ENCODE measurements at places on chromosomes 2 and 18. TPM values are rescaled to one million over a fixed set of nuclear protein-coding genes. Genes with fewer than 3 reads are reported as not detected.
A peak's percentile ranks its signal among the peaks of the same experiment; 100 is the strongest.

DNA sequence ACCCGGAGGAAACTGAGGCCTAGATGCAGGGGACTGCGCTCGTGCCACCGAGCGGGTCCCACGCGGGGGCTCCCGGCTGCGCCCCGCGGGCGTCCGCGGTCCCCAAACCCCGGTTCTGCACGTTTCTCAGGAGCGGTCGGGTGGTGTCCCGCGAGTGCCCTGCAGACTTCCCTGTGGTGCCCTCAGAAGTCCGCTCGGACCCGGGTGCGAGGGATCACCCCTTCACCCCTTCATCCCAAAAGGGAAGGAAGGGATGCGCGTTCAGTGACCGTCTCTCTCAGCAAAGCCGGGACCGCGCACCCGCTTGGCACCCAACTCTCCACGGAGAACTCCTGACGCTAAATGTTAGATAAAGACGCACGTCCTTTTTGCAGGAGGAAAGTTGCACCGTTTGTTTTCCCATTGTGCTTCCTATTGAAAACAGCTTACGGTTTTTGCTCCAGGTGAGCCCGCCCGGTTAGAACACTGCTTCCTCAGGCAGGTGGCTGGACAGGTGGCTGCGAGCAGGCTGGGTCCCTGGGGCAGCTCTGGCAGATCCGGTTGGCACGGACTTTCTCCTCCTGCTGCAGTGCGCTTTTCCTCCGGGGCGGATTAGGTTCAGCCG lies 779 bp downstream of the DGKD start:
- DNase-seq = peak; percentile 59

CDCA7 gene
- total RNA-seq = 55.4 TPM

DNA sequence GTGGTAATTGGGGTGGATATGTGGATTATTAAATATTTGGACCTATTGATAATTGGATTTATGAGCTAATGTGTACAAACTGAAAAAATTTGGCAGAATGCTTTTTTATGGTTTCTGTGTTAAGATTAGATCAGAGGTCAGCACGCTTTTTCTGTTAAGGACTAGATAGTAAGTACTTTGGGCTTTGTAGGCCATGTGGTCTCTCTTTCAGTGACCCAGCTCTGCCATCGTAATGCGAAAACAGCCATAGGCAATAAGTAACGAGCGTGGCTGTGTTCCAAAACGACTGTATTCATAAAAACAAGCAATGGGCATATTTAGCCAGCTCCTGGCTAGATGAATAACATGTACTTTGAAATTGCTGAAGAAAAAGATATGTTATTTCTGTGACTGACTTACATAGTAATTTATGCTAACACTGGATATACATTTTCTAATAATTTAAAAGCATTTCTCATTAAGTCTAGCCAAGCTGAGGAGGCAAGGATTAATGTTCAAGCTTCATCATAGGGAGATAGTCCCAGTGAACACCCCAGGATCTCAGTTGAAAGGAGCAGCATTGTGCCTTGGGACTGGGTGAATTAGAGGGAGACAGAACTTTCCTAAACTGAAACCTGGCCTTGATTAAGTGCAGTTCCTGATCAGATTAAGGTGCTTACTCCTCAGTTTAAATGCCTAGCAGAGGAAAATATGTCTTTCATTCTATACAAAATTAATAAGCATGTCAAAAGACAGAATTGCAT lies 20.0 kb downstream of the CCDC138 start:
- DNase-seq = no peak

CHRNA1 gene
- total RNA-seq = not detected

MAL gene
- total RNA-seq = not detected

DNA sequence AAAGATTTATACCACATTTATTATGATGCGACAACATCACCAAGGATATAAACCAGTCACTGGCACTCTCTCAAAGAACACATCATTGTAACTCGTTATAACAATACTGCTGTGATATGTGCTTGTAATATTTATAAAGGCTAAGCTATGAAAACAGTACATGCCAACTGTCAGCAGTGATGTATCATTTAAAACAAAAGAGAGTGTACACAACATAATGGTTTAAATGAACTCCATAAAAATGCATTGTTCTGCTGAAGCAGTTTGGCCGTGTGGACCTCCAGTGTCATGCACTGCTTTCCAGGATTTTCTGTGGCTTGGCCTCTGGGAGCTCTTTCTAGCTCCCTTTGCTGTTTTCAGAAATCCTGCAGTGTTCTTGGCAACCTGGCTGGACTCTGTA lies 215.6 kb downstream of the MTX2 start:
- no peak for DNase-seq

CCBE1 gene
- not detected for total RNA-seq

SERPINB11 gene
- not detected for total RNA-seq

- DNase-seq = no peak
Observed at GRCh38 chr2:159728629-159729028, 16.3 kb downstream of the MARCHF7 start.

HOXD10 gene
- total RNA-seq = not detected

- DNase-seq = no peak
Observed at GRCh38 chr18:70371908-70372307, 83.1 kb downstream of the SOCS6 start.

DNA sequence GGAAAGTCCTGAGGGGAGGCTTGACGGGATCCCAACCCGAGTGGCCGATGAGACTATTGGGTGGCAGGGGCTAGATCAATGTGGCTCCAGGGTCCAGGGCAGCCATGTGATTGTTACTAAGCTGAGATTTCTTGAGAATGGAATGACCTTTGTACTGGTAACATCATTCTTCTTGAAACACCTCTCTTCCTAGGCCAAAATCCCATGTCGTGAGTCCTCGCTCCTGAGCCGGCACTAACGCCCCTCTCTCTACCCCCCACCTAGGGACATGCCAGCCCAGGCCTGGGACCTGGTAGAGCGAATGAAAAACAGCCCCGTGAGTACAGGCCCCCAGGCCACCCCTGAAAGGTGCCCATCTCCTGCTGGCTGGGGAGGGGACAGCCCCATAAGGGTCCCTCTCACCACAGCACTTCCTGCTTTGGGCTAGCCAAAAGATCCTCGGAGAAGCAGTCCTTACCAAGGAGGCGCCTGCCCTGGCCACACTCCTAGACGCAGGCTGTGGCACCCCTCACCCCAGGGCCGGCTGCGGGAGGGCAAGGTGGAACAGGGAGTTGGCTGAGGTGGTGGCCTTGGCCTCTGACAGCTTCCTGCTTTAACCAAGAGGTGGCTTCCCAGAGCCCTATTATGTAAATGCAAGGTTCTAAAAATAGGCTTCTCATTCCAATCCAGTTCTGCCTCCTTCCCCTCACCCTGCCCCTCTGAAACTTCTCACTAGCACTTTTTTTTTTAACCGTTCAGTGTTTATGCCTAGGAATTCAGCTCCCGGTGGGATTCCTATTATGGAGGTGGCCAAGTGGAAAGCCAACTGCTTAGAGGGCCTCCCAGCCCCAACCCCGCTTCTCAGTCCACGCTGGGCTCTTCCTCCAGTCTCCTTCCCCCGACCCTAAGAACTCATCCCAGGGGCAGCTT lies 126.6 kb upstream of the PPP1CB start:
- peak; percentile 54 for DNase-seq

DNA sequence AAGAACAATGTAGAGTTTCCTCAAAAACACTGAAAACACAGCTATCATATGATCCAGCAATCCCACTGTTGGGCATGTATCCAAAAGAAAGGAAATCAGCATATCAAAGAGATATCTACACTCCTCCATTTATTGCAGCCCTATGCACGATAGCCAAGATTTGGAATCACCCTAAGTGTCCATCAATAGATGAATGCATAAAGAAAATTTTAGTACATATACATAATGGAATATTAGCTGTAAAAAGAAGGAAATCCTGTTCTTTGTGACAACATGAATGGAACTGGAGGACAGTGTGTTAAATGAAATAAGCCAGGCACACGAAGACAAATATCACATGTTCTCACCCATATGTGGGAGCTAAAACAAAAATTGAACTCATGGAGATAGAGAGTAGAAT lies 114.5 kb upstream of the FN1 start:
- no peak for DNase-seq

GRCh38 chr2:3108710-3109702 lies 268.6 kb downstream of the EIPR1 start:
- no peak for DNase-seq

GAD1 gene
- total RNA-seq = 29.8 TPM

DNA sequence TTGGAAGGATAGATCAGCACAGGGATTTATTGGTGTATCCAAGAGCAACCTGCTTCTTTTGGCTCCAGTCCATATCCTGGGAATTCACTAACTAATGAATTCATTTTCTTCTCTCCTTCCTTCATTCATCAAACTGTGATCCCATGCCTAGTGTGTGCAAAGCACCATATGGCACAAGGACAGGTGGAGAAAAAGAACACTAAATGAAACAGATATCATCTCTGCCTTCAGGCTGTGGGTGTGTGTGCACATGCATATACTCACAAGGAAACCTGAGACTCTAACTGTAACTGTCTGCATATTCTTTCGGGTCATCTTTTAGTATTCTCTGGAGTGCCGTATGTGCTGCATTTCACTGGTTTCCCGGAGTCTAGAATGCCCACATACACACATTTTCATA lies 20.2 kb downstream of the TNP1 start:
- DNase-seq = no peak

- DNase-seq = peak; percentile 62
Observed at GRCh38 chr2:232315049-232315922, 63.3 kb upstream of the ALPP start.

GRCh38 chr2:99520813-99521212 lies 31.0 kb upstream of the REV1 start:
- DNase-seq = no peak

GRCh38 chr2:55846426-55846825 lies 77.2 kb downstream of the EFEMP1 start:
- DNase-seq = no peak

- peak; percentile 10 for DNase-seq
Observed at GRCh38 chr2:165621086-165621560, 151.6 kb downstream of the CSRNP3 start.

CD302 gene
- total RNA-seq = 1.8 TPM

DNA sequence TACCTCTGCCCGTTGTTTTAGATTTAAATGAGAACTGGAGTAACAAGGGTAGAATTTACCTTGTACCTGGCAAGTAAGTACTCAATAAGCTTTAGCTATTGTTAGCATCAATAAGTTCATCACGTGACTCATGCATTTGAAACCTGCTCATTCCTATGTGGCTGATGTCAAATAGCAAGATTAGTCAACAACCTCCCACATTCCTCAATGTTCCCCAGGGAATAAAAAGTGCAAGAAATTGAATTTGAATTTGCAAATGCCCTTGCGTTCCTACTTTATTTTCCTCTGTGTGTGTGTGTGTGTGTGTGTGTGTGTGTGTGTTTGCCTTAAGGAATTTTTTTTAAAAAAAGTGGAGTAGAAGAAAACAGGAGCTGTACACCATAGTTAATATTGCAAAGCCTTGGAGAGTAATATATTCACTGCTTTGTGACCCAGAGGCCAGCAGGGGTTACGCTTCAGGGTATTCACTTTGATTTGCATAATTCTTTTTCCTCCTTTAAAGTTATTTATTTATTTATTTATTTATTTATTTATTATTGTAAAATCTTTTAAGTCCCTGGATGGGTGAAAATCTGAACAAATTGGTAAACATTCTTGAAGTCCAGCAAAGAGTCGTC lies 43.9 kb upstream of the DNAH7 start:
- DNase-seq = peak; percentile 13

SAG gene
- not detected for total RNA-seq

DNA sequence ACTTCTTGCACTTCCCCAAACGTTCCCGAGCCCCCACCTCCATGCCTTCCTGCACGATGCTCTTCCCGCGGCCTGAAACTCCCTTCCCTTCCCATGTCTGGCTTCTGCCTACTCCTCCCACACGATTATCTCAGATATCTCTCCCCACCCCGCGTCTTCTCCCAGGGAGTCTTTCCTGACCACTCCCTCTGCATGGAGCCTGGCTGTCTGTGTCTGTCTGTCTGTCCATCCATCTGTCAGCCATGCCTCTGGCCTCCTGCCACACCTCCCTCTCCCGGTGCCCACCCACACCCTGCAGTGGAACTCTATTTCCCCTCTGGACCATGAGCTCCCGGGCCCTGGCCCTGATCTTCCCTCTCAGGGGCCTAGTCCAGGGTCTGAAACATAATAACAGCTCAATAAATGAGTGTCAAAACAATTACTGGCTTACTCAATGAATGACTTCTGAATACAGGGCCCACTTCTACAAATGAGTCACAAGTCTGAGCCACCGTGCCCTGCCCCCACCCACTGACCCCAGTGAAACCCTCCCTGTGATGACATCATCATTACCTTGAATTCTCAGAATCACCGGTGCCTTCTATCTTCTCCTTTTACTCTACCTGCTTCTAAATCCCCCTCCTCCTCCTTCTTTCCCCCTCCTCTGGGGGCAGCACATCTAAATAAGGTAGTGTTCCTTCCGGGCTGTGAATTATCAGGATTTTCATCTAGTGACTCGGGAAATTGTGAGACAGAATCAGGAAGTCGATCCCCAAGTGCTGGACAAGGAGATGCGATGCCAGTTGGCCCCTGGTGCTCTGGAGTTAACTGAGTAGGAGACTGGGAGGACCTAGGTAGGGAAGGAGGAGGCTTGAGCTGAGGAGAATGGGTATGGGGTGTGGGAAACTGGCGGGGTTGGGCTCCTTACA lies 46.1 kb upstream of the PLB1 start:
- no peak for DNase-seq

IL36B gene
- total RNA-seq = not detected

GRCh38 chr2:102841107-102841840 lies 79.4 kb downstream of the TMEM182 start:
- peak; percentile 45 for DNase-seq

SPATA3 gene
- total RNA-seq = not detected

Measured in HT-29 (cell line).